ENCODE measurements at places on chromosomes 5 and 9.

GRCh38 chr9:107375001-107375400 lies 91.9 kb downstream of the RAD23B start:
- DNase-seq, result no peak

DNA sequence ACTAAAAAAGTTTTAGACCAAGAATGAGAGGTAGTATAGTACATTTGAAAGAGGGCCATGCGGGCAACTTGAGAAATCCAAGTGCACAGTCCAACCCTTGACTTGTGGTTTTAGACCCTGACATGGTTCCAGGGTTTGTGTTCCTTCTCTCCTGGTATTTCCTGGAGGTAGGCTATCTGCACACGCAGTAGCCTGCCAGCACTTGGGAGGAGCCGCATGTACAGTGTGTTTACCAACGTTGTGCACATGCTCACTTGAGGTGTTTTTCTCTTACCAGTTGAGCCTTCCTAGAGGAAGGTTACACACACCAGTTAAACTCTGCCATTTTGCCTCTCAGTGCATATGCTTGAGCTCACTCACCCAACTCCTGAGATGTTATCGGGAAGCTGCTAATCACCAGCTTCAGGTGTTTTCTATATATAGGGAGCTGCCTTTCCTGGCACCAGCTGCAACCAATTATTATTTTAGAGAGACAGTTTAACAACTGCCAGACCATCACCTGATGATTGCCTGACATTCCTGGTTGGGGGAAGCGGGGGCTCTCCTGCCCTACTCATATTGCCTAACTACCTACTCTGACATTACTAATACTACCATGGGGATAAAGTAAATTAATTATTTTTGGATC lies 593.4 kb upstream of the TUSC1 start:
- no peak for DNase-seq

DNA sequence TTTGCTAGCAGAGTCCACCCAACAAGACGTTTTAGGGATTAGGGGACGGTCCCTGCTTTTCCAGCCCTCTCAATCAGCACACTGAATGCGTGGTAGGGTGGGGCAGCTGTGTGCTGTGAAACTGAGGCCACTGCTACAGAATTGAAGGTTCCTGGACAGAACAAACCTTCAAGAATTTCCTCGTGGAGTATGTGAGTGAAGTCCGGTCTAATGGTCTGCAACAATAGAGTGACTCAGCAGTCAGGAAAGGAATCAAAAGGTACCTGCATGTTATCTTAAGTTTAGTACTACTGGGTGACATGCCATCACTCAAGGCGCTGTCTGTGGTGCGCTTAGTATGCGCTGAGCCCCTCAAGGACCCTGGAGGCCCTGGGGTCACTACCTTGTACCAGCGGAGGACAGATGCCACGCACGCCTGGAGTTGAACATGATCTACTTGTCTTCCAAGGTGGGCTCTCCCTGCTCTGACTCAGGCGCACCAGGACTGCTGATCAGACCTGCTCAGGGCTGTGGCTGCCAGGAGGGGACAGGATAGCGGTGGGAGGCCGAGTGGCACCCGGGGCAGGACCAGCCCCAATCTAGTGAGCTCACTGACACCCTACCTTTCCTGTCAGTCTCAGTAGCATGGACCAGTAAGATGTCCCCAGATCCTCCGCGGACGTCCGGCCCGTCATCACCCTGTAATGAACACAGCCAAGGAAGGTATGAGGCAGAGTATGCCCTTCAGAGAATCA lies 50.5 kb downstream of the PRRT1B start:
- DNase-seq, result no peak

- DNase-seq, result no peak
These were observed 14.7 kb upstream of the CETN3 start for GRCh38 chr5:90424245-90424644.

GRCh38 chr9:123954518-123955280 lies 24.8 kb upstream of the DENND1A start:
- DNase-seq, result no peak
